Stimulated activated CD4-positive, alpha-beta T cell treated with anti-CD3 and anti-CD28 coated beads, Interleukin-1b, Interleukin-23, amount 100 ng/mL, for 4 hours (primary cell): ENCODE measurements at places on chromosomes 11 and 22.

DNA sequence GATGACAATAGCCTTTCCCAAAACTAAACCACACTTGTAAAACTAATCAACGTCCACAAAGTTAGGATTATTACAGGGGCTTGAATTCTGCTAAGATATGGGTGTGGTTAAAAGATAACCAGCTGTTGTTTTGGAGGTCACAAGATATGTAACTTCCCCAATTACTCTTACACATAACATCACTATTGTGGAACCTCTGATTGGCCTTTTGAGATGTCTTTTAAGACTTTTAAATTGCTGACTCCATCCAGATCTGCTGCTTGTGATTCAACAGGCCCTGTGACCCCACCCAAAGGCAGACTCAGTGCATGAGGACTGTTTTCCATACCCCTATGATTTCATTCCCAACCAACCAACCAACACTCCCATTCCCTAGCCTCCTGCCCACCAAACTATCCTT lies 893.9 kb downstream of the OPCML start:
- no peak for DNase-seq

- DNase-seq, result no peak
Observed at GRCh38 chr11:41306431-41306830, 153.0 kb downstream of the LRRC4C start.

DNA sequence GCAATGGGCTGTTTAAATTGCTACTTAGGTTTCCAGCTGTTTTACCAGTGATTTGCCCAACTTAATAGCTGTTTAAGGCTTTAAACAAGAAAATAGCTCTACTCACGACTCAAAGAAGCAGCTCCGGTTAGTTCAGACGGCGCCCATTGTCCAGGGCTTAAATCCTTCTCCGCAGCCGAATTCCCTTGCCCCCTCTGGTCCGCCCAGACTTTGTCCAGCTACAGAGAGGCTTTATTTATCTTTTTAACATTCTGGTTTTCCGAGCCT lies 20.9 kb upstream of the SCUBE1 start:
- DNase-seq, result no peak

- DNase-seq, result no peak
Observed at GRCh38 chr11:33444835-33445594, 187.8 kb downstream of the HIPK3 start.

DNA sequence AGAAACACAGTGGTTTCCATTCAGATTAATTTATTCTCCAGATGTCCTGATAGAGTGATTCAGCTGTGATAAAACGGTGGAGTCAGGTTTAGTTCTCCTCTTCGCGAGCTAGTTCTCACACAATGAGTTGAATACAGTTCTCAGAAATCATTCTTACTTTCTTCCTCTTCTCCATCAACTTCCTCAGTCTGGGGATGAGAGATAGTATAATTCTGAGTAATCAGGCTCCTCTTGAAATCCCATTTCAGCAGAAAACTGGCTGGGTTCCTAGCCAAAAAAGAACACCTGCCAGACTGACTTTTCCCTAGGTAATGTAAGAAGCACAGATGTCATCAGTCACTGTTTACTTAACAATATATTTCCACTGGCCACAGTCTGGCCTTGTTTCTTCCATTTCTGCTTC lies 76.7 kb downstream of the SVIP start:
- no peak for DNase-seq

GRCh38 chr11:8297781-8298440 lies 34.2 kb upstream of the LMO1 start:
- no peak for DNase-seq

- DNase-seq, result no peak
Observed at GRCh38 chr11:68541116-68541515, 80.6 kb downstream of the PPP6R3 start.

DNA sequence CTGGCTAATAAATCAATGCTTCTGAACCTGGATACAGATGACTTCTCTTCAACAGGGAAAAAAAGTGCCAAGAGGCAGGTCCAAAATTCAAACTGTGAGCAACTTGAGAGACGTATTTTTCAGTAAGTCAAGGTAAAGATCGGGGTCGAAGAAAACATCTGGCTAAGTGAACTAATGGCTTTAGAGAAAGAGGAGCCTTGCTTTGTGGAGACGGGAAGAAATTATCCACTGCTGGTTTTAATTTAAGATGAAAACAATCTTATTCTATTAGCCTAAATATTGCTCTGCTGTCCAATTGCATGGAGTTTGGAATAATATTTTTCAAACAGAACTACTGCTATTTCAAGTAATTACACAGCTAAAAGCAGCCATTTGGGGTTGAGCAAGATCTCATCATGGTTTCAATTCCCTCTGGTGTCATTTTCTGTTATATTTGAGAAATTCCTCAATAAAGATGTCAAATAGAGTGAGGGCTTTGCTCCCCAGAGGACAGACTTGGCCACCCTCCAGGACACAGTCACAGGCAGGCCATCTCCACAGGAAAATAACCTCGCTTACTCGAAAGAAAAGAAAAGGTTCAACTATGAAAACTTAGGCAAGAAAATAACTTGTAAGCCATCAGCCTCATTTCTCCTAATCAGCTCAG lies 29.8 kb downstream of the SCUBE1 start:
- DNase-seq, result no peak

GRCh38 chr11:65165410-65166317 lies 4.4 kb upstream of the SPDYC start:
- no peak for DNase-seq

GRCh38 chr11:92048415-92048814 lies 176.2 kb upstream of the FAT3 start:
- no peak for DNase-seq

- DNase-seq, result no peak
Observed at GRCh38 chr11:119594639-119595249, 134.3 kb downstream of the NECTIN1 start.

DNA sequence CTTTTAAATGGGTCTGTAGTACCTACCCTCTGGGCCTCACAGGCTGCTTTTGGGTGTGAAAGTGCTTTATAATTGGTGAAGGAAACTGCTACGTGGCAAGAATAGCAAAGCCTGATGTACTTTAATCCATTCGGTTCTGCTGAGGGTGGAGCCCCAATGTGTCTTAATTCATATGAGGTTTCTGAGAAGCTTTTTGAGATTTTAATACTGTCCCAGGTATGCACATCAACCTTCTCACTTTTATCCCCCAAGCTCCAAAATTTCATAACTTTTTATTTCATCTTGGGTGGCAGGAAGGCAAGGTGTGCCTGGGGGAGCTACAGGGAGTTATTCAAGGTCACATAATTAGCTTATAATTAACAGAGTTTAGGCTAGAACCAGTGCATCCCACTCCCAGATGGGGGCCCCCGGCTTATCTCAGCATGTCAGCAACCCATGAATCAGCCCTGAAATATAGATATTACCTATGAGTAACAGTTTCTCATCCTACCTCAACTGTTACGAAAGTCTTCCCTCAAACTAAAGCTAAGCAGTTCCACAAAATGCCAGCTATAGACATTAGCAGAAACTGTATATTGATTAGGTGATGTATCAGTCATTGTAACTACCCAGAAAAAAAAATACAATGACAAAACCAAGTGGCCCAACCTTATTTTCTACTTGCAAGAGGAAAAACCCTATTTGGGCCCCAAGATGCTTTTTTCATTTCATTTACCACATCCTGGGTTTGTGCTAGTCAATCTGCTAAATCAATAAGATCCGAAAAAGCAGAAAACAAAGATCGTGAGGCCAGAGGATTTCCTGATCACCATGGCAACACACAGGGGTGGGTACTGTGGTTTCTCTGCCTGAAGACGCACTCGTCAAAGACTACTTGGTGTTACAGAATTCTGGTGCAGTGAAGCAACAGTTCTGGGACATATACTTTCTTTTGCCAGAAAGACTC lies 26.7 kb downstream of the CD44 start:
- DNase-seq, result peak; percentile 61

GRCh38 chr11:45078236-45079074 lies 68.0 kb upstream of the PRDM11 start:
- DNase-seq, result no peak

- DNase-seq, result no peak
Observed at GRCh38 chr11:122042981-122043380, 73.0 kb downstream of the BLID start.

DNA sequence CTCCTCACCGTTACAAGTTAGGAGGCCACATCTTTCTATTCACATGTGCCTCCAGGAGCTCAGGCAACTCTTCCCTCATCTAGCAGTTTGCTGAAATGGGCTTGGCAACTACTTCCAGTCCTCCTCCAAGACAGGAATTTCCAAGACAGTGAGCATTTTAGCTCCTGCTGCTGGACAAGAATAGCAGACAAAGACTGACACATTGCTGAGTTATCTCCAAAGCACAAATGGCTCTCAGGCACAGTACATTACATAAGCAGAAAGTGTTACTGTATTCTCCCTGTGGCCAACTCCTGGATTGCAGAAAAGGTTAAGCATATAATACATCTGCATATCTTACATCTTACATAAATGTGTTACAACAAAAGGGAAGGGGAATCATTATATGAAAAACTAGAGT lies 83.2 kb upstream of the POU2AF2 start:
- no peak for DNase-seq

- no peak for DNase-seq
Observed at GRCh38 chr11:123426789-123427188, 3.3 kb upstream of the GRAMD1B start.

DNA sequence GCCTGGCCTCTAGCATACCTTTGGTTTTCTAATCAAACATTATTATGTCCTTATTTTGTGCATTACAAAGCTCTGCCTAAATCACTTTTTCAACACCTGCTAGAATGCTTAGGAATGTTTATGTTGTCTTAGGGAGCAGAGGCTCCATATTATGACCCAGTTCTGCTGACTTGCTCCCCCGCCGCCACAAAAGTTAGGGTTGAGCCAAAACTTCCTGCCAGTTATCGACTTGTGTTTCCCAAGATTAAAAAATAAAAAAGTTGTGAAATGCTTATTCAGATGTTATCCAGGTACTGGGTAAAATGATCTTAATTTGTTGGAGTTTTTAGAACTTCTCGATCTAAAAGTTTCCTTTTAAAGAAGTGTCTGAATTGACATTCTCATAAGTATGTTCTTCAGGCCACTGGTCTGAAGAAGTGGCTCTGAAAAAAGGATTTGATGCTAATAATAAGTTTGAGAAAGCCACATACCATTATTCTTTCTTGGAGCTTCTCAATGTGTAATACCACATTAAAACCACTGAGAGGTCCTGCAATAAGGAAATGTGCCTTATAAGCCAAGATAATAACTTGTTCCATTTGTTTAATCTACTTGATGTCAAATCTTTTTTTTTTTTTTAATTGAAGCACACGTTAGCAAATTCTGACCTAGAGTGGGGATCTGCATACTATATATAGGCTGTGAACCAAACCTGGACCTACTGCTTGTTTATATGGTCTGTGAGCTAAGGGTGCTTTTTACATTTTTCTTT lies 2.2 kb downstream of the RNF185 start:
- DNase-seq, result no peak

- DNase-seq, result no peak
Observed at GRCh38 chr11:8766043-8766987, 83.7 kb downstream of the RPL27A start.

DNA sequence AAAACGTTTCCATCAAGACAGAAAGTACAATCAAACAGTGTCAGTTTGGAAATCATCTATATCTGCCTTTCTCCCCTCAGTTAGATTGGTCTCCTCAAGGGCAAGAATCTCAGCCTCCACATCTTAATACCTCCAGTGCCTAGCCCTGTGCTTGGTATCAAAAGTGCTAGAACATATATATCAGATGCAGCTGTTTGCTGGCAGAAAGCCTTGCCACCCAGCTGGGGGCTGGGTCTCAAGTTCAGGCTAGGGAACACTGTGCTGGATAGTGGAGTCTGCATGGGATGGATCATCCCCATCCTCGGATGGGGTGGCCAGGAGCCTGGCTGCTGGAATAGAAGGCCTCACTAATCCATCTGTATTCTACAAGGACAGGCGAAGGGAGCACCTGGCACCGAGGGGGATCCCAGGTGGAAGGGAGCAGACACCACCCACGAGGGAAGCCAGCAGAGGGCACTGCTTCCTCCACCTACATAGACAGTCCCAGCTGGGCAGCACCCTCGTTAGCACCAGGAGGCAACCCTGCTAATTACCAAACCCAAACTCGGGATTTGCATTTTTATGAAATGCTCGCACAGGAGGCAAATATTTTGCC lies 602.2 kb downstream of the BUD13 start:
- no peak for DNase-seq

GRCh38 chr22:50089682-50090411 lies at the start of gene MOV10L1:
Gene MOV10L1 (plus strand): TSS chr22:50090006. CDS start chr22:50090089, 83 bp downstream.
- DNase-seq, result no peak

DNA sequence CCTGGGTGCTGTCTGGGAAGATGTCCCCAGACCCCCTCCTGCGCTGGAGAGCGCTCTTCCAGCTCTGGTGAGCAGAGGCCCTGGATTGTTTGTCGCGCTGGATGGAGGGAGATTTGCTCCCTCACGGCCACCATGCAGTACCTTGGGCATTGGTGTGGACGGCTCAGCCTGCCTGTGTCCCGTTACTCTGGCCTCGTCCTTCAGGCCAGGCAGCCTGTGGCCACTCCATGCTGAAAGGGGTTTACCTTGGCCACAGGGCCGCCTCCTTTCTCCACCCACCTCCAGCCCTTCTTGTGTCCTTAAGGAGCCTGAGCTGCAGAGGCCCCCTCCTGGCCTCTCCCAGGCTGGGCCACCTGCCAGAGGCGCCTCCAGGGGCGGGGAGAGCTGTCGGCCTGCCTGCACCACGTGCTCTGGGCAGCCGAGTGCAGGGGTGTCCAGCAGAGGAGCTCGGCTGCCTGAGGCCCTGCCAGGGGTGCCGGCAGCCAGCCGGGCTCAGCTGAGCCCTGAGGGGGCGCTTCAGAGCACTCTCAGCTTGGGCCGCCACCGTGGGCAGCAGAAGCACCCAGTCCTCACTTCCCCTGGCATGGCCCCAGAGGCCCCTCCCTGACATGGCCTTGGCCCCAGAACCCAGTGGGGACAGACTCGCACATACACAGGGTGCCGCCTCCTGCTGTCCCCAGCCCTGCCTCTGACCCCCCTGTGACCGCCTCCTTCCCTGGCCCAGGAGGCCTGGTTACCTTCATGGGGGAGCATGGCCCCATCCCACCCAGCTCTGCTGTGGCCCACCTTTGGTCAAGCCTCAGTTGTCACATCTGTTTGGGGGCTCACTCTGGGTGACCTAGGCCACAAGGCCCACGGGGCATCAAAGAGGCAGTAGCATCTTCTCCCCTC lies 3.4 kb downstream of the CCND1 start:
- no peak for DNase-seq

GRCh38 chr22:24165673-24166072 lies 15.6 kb upstream of the SUSD2 start:
- DNase-seq, result no peak

DNA sequence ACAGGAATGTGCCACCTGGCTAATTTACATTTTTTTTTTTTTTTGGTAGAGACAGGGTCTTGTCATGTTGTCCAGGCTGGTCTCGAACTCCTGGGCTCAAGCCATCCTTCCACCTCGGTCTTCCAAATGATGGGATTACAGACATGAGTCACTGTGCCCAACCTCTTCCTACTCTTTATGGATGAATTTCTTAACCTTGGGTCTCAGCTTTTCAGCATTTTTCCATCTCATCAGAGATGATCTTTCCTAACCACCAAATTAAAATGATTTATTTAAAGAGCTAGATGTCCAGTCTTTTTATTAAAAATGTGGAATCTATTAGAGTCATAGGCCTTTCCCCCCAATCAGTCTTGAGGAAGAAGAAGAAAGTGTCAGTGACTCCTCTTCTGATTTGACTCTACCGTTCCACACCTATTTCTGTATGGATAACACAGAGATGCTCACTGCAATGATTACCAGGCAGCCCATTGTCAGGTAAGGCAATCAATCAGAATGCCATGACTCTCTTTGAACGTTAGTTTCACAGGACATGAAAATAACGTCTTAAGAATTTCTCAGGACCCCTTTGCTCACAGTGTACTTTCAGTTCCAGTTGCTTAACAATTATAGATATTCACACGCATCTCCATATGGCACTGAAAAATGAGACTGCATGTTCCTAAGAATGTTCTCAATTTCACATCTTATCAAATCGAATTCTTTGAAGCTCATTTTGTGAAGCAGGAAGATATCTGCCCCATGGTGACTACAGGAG lies 51.0 kb downstream of the MIAT start:
- DNase-seq, result no peak
